Activated CD4-positive, alpha-beta T cell treated with anti-CD3 and anti-CD28 coated beads for 24 hours (primary cell): ENCODE measurements at places on chromosomes 7 and 10.

DNA sequence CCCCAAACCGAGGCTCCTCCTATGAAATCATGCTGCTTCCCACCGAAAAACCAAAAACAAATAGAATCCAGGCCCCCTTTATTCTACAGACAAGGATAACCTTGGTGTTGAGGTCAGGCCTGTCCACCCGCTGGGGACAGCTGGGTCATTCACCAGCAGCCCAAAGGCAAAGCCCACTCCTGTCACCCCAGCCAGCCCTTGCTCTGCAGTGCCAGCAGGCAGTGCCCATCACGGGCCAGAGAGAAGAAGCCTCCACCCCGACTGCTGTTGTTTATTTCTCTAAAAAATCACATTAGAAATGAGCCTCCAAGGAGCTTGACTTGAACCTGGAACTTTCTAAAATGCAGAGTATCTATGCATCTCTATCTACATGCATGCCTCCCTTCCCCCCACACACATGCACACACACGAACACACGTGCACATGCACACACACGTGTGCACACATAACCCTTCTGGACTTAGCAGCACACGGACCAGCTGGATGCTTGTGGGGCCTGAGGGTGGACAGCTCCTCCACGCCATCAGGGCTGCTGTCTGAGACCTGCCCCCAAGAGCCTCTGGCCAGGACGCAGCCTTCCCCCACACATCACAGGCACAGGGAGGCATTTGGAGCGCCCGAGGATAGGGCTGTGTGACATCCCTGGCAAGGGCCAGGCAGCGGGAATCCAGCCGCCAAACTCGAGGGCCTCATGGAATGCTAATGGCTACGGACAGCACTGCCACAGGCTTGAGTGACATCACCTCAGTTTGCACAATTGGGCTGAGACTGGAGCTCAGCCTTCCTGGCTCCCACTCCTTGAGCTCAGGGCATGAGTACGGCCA is 22.8 kb downstream of the PRKAG2 start:
- DNase-seq = no peak

DNA sequence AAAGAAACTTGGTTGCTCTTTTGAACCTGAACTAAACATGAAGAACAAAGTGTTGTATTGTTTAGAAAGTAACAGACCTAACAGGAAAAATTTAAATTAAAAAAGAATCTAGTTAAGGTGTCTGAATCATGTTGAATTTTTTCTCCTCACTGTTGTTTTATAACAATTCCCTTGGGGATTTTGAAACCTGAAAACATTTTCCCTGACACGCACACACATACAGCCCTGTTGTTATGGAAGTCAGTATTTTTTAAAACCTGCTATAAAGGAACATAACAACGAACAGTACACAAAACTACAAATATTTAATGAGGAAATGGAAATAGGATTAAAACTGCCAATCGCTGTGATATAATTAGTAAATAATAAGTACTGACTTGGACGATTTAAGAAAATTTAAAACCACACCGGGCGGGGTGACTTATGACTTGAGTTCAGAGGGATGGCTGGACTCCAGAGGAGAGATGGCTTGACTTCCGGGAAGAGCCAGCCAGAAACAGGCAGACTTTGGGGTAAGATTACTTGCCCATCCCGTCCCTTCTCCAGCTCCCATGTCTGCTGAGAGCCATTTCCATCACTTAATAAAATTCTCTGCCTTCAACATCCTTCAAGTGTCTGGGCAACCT is 16.2 kb upstream of the SPOCK2 start:
- DNase-seq = no peak

DNA sequence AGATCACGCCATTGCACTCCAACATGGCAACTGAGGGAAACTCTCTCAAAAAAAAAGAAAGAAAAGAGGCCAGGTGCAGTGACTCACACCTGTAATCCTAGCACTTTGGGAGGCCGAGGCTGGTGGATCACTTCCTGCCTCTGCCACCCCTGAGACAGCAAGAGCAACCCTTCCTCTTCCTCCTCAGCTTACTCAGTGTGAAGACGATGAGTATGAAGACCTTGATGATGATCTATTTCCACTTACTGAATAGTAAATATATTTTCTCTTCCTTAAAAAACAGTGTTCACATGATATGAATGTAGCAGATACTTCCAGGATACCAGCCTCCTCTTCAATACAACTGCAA is 2.1 kb upstream of the ZKSCAN1 start:
- DNase-seq = no peak

DNA sequence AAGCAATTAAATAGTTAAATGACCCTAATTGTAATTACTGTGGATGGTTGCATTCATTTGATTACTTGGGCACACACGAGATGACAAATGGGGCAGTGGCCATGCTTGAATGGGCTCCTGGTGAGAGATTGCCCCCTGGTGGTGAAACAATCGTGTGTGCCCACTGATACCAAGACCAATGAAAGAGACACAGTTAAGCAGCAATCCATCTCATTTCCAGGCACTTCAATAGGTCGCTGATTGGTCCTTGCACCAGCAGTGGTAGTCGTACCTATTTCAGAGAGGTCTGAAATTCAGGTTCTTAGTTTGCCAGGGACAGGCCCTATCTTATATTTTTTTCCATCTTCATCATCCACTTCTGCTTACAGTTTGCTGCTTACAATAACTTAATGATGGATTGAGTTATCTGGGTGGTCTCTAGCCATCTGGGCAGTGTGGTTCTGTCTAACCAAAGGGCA is 8.3 kb downstream of the PCBD1 start:
- DNase-seq = peak; percentile 68
